ENCODE measurements at places on chromosomes 4 and X.

DNA sequence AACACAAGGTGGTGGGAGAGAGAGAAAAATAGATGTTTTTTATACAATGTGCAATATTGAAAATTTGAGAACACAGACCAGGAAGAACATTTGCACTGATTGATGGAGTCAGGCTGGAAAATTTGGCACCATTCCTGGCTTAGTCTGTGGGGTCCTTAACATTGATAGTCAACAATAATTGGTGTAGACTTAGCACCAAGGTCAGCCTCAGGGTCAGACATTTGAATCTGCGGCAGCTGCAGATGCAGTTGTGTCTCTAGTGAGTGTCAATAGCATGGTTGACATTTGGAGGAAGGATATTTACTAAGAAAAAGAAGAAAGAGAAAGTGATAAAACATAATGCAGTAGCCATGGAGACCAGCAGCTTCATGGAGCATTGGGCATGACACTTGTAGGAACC is 31.5 kb upstream of the GLRA3 start:
- DNase-seq, result no peak

- DNase-seq, result no peak
These were observed 34.9 kb upstream of the FHDC1 start for GRCh38 chr4:152901205-152901604.

DNA sequence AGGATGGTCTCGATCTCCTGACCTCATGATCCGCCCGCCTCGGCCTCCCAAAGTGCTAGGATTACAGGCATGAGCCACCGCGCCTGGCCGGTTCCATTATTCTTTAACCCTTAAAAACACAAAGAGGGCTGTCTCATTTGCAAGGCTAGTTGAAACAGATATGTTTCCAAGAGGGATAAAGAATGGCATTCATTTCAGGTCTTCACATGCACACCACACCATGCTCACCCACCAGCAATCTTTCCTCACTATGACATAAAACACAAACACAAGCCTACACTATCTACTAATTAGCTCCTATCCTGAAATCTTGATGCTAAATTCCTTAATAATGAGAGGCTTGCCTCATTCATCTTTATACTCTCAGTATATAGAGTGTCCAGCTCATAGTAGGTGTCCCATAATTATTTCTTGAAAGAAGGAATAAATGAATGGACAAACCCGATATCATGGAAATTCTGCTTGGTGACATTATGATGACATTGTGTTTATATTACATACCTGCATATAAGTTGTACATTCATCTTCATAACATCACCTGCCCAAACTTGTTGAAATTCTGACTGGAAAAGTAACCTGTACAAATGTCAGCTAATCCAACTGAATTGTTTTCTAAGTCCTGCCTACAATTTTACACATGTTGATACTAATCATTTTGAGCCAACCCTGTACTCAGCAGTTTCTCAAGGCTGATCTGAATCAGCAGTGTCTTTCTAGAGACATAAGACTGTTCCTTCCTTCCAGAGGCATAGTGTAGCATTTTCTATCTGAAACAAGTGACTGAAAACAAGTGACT is 408.5 kb downstream of the KLHL13 start:
- DNase-seq, result no peak

GRCh38 chr4:73450398-73451004 is 14.5 kb downstream of the AFP start:
- no peak for DNase-seq

DNA sequence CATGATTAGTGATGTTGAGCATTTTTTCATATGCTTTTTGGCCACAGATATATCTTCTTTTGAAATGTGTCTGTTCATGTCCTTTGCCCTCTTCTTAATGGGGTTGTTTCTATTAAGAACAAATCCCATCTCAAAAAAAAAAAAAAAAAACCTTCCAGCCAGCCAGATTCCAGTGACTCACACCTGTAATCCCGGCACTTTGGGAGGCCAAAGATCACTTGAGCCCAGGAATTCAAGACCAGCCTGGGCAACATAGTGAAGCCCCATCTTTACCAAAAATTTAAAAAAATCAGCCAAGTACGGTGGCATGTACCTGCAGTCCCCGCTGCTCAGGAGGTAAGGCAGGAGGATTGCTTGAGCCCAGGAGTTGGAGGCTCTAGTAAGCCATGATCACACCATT is 5.1 kb downstream of the RAB33B start:
- DNase-seq, result no peak

DNA sequence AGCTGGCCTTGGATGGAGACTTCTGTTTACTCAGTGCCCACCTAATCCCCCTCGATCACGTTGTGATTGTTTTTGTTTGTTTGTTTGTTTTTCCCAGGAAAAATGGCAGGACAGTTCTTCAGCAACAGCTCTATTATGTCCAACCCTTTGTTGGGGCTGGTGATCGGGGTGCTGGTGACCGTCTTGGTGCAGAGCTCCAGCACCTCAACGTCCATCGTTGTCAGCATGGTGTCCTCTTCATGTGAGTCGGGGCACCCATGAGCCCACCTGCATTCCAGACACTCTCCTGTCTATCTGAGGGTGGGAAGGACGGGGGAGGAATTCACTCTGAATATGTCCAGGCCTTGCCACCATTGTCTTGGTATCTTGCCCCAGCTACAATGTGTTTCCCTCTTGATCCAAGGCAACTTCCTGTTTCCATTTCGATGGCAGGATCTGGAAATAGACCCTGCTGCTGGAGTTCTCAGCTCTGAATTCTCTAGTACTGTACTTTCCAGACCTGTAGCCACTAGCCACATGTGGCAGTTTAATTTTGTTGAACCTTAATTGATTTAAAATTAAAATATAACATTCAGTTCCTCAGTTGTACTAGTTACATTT is 10.5 kb downstream of the SLC34A2 start:
- DNase-seq, result no peak

GRCh38 chrX:77441033-77441432 is 6.2 kb upstream of the FGF16 start:
- DNase-seq, result no peak

GRCh38 chrX:18674417-18674787 is 2.5 kb upstream of the RS1 start:
- DNase-seq, result peak; percentile 9

DNA sequence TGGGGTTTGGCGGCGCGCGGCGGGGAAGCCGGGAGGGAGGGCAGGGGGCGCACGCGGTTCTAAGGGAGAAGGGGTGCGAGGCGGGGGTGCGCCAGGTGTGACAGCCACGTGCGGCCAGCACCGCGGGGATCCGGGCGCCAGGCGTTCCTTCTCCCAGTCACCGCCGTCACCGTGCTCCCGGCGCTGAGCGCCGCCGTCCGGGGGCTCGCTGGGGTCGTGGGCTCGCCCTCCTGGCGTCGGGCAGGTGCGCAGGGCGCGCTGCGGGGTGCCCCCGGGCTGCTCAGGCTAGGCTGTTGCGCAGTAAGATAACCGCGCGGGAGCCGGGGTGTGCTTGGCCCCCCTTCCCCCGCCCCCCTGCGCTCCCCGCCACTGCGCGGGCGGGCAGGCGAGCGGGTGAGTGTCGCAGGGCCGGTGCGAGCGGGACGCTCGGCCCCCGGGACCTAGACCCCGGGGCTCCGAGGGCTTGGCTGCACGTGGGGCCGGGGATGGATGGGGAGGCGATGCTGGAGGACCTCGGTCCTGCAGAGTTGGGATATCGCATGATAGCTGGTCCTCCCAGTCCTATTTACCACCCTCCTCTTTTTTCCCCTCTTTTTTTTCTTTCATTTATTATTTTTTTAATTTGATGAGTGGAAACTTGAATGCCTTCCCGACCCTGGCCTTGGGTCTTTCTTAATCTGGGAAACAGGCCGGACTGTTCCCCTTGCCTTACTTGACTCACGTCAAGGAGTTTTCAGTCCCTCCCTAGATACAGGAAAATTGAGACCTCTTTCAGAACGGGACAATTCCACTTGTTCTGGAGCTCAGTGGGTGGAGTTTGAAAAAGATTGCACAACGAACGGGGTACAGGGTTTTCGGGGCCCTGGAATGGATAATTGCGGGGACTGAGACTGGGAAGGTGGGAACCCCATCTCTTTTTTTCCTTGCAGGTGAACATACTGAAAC is 797 bp downstream of the TXLNG start:
- DNase-seq, result peak; percentile 46

- DNase-seq, result no peak
These were observed 46.1 kb downstream of the JADE1 start for GRCh38 chr4:128855621-128856020.

GRCh38 chr4:177271091-177271490 is 38.6 kb upstream of the NEIL3 start:
- no peak for DNase-seq

GRCh38 chr4:181008164-181008563 is 1235.0 kb upstream of the TENM3 start:
- no peak for DNase-seq

DNA sequence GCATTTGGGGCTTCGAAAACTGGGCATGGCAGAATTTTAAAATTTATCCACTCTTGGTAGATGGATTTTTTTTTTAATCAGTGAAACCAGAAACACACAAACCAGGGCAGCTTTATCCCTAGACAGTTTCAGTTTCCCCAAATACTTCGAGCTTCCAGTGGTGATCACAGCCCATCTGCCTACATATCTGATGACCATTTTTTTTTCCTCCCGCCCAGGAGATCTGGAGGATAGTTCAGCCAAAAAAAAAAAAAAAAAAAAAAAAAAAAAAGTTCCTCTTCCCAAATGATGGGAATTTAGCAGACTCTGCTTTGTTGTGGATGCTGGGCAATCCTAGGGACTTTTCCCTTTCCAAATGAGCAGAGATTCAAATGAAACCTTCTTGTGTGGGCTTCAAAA is 1.0 kb upstream of the TBC1D9 start:
- DNase-seq, result no peak

GRCh38 chr4:75172551-75172950 is 239.6 kb downstream of the PARM1 start:
- peak; percentile 25 for DNase-seq

GRCh38 chrX:115949900-115950822 is 220.4 kb upstream of the AGTR2 start:
- no peak for DNase-seq

- DNase-seq, result no peak
These were observed 245.5 kb upstream of the CXXC4 start for GRCh38 chr4:104740161-104740560.

DNA sequence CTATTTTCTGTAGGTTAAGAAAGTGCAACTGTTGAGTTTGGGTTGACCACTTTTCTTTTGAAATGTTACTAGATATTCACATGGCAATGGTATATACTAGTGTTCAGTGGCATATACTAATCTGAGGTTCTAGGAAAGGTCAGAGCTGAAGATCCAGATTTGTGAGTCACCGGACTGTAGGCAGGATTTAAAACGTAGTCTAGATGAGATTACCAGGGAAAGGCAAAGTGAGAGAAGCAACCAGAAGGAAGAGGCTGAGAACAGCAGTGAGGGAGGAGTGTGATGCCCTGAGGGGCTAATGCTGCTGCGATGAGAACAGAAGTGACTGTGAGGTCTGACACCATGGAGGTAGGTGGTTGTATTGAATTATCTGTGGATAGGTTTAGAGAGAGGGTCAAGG is 9.7 kb upstream of the PLA2G12A start:
- no peak for DNase-seq

DNA sequence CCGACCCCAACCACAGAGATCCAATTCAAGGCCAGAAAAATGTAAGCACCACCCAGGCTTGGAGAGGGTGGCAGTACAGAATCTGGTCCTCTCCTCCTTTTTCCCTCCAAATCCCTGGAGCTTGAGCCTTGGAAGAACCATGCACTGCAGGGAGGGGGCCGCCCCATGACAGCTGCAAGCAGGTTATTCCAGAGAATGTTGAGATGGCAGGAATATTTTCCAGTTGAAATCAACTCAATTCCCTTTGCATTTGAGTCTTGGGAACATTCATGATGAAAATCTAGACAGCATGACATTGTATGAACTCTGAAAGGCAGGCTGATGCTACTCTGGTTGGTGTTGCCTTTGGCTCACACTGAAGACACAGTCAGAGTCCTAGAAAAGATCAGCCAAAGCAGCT is 386.6 kb upstream of the FGF16 start:
- no peak for DNase-seq

GRCh38 chr4:133865612-133866327 is 335.8 kb downstream of the PABPC4L start:
- no peak for DNase-seq

GRCh38 chrX:22268706-22269105 is 4.0 kb upstream of the CBLL2 start:
- DNase-seq, result no peak

- no peak for DNase-seq
These were observed 193.4 kb downstream of the CLCN4 start for GRCh38 chrX:10350221-10350620.

- peak; percentile 6 for DNase-seq
These were observed 82.4 kb upstream of the MTM1 start for GRCh38 chrX:150486011-150486410.

- DNase-seq, result no peak
These were observed 54.2 kb downstream of the TMA16 start for GRCh38 chr4:163548481-163549243.

DNA sequence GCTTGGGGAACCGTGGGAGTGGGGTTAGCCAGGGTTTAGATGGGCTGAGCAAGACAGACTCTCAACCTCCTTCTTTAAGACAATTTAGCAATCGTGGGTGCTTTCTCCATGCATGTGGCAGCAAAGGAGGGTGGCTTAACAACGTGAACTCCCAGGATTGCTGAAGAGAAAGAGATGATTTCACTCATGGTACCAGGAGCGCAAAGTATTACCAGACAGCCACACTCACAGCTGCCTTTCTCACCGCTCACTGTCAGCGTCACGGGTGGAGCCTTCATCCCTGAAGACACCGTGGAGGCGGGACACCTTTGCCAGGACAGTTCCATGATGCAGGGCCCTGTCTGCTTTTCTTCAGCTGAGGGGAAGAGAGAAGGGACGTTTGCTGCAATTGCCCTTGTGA is 212.5 kb upstream of the PSAPL1 start:
- DNase-seq, result no peak

DNA sequence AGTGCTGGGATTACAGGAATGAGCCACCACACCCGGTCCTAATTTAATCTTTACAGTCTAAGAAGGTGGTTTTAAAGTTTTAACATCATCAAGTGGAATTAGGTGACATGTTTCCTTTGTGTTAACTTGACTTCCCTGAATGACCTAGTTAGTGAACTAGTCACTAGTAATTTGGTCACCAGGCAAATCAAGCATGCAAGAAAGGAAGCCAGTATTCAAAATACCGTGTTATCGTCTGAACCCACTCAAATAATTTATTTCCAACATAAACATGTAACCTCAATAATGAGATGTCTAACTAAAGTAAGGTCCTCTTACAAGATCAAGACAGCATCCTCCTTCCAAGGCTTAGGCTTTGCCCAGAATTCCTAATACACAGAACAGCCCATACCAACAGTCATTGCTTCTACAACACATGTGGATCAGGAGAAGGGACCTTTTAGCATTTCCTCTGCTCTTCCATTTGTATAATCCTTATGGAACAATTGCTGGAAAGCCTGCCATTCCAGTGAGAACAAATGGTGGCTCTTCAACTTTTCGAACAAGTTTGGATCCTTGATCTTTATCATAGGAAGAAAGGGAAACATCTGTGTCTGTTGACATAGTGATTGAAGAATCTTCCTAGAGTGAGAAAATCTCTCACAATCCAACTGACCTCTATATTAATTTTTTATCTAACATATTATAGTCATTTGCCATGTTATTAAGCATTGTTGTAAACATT is 97.2 kb downstream of the ANXA3 start:
- DNase-seq, result no peak

- DNase-seq, result no peak
These were observed 1.6 kb upstream of the SLC10A4 start for GRCh38 chr4:48481581-48481980.
